Activated T-cell treated with anti-CD3 and anti-CD28 coated beads for 24 hours (primary cell): ENCODE measurements at places on chromosomes 7 and 10.

DNA sequence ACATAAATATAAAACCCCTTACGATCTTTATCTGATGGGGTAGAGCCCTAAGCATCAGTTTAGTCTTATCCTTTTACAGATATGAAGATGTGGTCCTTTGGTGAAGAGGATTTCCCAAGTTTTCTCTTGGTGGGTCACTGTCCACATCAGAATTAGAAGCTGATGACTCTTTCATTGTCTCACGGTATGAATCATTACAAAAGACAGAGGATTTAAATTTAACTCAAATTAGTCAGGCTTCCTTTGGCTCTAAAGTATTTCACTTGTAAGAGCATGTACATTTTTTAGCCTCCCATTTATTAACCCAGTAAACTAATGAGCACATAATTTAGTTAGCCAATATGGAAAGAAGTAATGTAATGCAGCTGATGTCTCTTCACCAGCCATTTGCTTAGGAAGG is 49.9 kb upstream of the TMEM26 start:
- DNase-seq: no peak

GRCh38 chr7:99653754-99654153 is 26.0 kb downstream of the CYP3A5 start:
- no peak for DNase-seq

DNA sequence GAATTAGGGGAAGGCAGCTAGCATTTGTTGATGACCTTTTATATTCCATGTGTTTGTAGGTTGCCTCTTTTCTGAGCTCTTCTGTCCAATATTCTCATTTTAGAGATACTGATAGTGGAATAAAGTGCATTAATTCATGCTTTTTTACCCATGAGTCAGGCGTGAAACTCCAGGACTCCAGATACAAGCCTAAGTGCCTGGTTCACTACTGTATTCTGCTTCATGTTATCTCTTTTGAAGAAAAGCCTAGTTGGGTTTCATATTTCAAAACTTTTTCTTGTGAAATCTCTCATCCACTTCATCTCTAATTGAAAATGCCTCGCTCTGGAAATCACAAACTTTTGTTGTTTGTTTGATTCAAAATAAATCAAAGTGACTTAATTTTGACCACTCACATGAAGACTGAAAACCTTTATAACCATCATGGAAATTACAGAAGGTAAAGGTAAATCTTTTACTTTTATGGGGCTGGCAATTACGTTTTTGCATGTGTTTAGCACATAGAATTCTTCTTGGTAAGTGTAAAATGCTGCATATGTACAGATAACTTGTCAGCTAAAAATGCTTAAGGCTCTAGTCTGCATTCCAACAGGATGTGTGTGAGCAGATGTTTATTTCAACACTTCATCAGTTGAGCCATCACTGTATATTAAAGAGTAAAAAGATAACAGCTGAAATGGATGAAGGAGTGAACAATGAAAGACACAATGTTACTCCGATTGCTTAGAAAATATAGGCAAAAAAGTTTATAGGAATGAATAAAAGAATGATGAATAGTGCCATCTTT is 961.8 kb upstream of the CELF2 start:
- no peak for DNase-seq

GRCh38 chr10:123530166-123530870 is 135.8 kb upstream of the GPR26 start:
- DNase-seq: no peak

DNA sequence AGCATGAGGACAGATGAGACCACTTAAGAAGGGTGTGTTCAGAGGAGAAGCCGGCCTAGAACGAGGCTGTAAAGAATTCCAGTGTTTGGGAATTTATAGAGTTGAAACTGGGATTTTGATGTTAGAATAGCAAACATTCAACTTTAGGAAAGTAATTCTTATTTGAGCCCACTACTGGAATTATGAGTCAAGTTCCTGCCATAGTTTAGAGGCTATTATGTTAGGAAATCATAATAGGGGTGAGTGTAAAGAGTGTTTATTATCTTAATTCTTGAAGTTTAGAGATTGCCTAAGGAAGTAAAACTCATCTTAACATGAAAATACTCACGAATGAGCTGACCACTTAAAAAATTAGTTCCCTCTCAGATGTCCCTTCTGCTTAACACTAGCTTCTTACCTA is 2.1 kb downstream of the CBLL1 start:
- DNase-seq: no peak

DNA sequence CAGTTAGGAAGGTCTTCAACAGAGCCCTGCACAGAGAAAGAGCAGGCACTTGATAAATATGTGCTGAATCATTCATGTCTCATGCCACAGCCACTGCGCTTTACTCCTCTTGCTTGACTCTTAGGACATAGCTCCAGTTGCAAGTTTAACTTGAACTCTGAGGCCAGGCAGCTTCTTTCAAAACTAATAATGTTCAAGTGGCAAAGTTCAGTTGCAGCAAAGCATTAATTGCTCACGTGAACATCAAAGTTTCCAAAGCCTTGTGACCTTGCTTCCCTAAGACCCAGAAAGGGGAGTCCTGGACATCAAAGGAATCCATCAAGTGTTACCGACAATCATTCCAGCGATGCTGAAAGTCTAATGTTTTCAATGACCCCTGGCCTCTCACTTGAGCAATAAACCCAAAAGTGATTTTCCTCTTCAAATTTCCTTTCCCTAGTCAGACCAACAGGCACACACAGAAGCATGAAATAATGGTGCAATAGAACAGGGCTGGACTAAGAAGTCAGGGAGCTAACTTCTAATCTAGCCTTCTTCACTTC is 21.8 kb upstream of the TECTB start:
- DNase-seq: no peak

- no peak for DNase-seq
Observed at GRCh38 chr10:91803386-91804125, 5.3 kb downstream of the TNKS2 start.

- DNase-seq: no peak
Observed at GRCh38 chr10:117967149-117967650, 79.5 kb downstream of the RAB11FIP2 start.

- DNase-seq: no peak
Observed at GRCh38 chr10:96397902-96398301, 39.1 kb upstream of the OPALIN start.

DNA sequence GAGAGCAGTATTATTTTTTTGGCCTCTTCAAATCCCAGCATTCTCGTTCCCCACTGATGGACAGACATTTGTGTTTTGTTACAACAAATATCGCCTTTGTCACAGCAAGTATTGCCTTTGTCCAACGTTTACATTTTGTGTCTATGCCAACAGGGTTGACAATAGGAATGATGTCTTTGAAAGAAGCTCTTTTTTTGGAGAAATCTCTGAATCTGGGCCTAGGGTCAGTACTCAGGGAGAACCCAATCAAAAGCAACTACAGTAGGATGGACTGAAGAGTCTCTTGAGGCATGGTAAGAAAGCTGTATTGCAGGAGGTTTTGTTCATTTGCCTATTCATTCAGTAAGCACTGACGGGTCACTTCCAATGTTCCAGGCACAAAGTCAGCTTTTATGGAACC is 57.7 kb upstream of the KLF14 start:
- no peak for DNase-seq

GRCh38 chr7:29243910-29244655 is 49.5 kb downstream of the CHN2 start:
- DNase-seq: peak; percentile 51

GRCh38 chr7:127525866-127526480 is 59.4 kb downstream of the GCC1 start:
- no peak for DNase-seq

GRCh38 chr7:29917641-29918040 is 72.0 kb downstream of the SCRN1 start:
- no peak for DNase-seq

DNA sequence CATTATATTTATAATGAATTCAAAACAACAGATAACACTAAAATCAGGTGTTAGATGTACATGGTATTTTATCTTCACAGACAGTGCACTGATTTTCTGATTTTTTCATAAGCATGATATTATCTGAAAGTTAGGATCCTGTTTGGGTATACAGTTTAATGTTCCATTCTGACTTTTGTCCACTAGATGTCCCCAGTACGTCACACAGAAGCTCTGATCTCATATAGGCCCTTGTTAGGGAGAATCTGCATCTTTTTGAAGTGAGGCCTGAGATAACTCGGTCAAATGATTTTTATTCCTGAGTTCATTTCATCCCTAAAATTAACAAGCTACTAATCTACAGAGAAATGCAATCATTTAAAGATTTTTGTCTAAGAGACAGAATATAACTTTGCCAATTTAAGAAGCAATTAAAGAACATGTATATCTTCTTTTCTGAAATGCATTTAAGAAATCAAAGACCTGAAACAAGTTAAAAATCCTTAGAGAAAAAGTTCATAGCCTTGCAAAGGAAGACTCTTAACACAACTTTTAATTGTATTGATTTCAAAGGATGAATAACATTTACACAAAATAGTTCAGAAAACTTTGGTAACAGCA is 72.0 kb upstream of the TES start:
- no peak for DNase-seq

DNA sequence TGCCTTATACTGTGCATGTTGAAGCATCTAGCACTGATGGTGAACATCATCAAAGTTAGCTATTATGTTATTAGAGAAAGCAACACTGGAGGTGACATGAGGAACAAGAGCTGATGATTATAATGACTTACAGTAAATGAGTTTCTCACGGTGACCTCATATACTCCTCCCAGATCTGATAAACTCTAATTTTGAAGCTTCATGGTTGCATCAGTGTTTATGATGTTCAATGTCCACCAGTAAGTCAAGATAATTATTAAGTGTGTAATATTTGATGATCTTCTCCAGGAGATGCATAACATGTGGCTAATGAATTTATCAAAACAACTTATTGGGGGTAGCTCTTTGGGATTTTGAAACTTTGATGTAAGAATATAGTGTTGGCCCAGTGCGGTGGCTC is 27.5 kb downstream of the MGAM2 start:
- no peak for DNase-seq

DNA sequence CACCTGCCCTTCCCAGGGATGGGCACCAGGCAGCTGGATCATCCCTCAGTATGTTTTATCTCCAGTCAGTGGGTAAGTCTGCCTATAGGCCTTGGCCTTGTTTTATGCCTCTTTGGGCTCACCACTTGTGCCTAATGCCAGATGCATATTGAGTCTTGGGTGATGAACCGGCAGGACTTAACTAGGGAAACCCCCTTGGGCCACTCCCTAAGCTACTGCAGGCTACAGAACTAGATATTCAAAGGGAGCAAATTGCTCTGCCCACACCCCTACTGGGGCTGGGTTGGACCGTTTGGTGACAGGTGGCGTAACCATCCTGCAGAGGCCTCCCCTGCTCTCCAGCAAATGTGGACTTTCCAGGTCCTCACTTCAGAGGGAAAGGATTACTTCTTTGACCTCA is 115.7 kb upstream of the GDF10 start:
- DNase-seq: no peak

DNA sequence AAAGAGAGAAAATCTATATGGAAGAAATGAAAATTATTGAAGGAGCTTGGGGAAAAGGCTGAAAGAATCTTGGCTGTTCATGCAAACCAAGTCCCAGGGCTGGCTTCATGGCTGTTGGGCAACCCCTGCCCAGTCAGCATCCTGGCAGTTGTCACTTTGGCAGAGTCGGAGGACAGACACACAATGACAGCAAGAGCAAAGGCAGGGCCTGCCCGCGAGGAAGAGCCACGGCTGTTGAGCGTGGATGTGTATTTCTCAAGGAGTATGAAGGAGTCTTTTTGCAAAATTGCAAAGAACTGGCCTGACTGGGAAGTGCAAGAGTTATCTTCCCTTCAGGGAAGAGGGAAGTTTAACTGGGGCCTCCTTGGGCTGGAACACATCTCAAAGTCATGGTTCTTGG is 11.7 kb downstream of the PTPRE start:
- no peak for DNase-seq

DNA sequence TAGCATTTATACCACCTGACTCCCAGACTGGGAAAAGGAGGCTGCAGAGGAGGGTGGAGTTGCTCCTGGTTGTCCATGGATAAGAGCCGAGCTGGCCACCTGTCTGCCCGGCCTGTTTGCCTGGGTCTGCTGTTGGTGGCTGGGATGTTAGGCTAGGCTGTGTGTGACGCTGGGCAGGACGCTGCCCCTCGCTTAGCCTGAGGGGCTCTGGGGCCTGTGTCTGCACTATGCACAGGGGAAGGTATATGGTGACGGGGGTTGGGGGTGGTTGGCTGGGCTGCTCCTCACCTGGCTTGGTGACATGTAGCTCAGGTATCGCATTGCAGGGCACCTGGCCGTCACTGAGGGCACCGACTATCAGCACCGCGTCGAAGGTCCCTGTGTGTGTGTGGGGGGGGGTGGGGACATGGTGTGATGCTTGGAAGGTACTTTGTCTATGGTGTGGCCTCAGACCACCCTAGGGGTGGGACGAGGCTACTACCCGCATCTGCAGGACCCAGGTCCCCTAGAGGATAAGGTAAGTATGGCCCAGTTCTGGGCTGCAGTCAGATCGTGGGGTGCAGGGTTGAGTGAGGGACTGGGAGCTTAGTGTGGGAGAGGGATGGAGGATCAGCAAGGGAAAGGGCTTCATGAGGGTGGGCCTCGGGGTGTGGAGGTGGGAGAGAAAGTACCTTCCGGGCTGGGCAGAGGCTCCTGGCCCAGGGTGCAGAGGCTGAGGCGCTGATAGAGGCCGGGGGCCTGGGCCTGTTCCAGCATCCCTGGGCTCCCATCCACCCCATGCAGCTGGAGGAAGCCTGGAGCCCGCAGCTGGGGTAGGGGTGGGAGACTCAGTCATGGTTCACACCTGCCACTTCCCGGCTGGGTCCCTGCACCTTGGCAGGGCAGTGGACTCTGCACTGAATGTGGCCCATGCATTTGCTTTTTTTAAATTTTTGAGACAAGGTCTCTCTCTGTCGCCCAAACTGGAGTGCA is 2.3 kb downstream of the METTL27 start:
- DNase-seq: no peak

DNA sequence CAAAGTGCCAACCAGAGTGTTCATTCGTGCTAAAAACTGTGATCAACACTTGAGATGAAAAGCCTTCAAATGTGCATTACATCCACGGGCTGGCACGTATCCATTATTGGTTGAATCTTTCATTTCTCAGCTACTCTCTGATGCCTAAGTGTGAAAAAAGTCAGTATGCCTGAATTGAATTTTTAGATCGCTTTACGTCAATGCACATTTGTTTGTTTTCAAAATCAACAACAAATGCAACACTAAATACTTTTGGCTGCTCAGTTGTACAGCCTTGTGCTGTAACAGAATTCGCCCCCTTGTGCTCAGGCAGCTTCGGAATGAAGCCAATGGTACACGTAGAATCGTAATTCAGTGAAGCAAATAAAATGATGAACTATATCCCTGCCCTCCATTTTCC is 446.5 kb upstream of the NRP1 start:
- DNase-seq: no peak

GRCh38 chr10:66981361-66982052 is 55.7 kb downstream of the LRRTM3 start:
- no peak for DNase-seq

DNA sequence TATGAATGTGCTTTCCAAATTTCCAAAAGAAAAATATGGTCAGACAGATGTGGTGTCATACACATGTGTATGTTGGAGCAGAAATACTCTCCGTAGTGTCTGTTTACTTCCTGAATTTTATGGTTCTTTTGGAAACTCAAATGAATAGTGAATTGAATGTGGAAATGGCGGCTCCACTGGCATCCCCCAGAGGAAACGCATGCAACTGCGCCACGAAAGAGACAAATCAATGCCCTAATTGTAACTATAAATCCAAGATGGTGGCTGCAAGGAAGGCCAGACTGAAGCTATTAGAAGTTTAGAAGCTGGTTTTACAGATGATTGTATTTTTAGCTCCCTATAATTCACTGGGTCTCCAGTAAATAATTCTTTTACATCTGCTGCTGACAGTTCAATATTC is 246.7 kb downstream of the FGFR2 start:
- no peak for DNase-seq
